Stimulated activated CD8-positive, alpha-beta memory T cell treated with anti-CD3 and anti-CD28 coated beads, Interleukin-7, amount 100 ng/mL, for 1 hour (primary cell): ENCODE measurements at places on chromosomes 16 and 17.

DNA sequence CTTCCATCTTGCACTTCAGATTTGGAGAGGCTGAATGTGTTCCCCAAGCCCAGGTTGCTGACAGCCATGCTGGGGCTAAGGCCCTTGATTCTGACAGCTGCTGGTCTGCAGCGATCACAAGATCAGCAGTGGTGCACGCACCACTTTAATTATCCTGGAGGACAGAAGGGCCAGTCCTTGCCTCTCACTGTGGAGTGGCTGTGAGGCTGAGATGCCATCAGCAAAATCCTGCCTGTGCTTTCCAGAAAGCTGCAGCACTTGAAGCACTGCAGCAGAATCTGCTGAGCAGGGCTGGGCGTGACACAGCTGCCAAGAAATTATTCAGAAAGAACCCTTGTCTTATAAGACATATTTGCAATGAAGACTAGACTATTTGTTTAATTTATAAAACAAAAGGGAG is 37.1 kb downstream of the NUP93 start:
- no peak for DNase-seq

DNA sequence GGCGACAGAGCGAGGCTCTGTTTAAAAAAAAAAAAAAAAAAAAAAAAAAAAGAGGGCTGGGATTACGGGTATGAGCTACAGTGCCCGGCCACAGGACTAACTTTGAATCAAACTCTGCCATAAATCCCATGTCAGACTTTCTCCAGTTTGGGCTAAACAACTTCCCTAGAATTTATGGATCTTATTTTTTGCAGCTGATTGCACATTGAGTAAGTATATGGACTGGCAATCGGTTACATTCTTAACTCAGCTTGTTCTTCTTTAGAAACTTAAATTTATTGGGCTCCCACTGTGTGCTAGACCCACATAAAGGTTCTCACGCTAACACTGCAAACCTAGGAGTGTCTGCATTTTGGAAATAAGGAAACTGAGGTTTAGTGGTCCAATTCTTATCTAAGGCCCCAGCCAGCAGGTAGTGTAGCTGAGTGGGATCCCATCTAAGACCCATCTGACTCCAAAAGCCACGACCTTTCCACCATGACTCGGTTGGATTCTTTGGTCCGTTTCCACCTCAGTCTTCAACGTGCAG is 718 bp upstream of the CBFB start:
- no peak for DNase-seq

GRCh38 chr17:17402558-17402957 is 74.2 kb upstream of the MED9 start:
- DNase-seq: no peak

GRCh38 chr17:47694581-47695428 is 844 bp downstream of the TBKBP1 start:
- DNase-seq: no peak

- DNase-seq: no peak
Observed at GRCh38 chr16:15856901-15857698, at the start of gene MYH11. MYH11 (minus strand) TSS chr16:15857028; CDS start chr16:15838252, 18,776 bp downstream.

DNA sequence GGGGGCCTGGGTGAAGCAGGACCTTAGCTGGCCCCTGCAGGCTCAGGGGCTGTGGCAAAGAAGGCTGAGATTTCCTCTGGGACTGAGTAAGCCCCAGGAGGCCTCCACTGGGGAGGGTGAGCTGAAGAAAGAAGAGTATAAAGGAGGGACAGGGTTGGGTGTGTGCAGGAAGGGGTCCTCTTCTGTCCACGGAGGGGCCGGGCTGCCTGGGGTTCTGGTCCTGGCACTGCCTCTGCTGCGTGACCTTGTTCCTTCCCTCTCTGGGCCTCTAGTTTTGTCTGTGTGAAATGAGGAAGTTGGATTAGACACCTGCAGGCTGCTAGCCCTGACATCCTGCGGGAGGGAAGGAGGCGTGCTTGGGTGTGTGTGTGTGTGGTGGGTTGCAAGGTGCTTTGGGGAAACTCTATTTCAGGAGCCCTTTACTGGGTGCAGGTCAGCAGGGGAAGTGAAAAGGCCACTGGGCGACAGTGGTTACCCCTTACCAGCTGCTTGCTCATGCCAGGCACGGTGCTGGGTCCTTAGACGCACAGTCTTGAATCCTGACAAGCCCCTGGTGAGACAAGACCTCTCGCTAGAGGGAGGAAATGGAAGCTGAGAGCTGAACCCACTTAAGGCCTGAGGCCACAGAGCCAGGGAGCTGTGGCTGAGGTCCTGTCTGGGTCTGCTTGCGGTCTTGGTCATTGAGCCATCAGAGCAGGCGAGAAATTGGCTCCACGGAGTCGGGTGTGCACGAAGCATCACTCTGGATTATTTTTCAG is 60.7 kb downstream of the OR1D5 start:
- no peak for DNase-seq

GRCh38 chr16:59060207-59060606 is 326.1 kb upstream of the GOT2 start:
- DNase-seq: no peak

DNA sequence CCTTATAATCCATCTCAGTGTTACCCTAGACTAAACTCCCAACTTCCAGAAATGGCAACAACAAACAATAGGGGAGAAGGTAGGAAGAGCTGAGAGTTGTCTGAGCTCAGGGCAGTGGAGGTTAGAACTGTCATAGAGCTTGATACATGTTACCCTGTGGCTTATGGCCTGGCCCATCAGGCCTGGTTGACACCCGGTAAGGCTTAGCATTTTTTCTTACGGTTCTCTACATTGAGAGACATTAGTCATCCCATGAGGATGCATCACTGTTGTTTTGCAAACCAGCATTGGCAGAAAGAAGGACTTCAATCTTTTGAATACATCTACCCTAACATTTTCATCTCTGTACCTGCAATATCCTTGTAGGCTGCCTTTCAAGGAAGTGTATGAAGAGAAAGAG is 226.6 kb downstream of the PHKB start:
- no peak for DNase-seq

GRCh38 chr16:5642011-5642410 is 544.4 kb upstream of the EEF2KMT start:
- DNase-seq: no peak

DNA sequence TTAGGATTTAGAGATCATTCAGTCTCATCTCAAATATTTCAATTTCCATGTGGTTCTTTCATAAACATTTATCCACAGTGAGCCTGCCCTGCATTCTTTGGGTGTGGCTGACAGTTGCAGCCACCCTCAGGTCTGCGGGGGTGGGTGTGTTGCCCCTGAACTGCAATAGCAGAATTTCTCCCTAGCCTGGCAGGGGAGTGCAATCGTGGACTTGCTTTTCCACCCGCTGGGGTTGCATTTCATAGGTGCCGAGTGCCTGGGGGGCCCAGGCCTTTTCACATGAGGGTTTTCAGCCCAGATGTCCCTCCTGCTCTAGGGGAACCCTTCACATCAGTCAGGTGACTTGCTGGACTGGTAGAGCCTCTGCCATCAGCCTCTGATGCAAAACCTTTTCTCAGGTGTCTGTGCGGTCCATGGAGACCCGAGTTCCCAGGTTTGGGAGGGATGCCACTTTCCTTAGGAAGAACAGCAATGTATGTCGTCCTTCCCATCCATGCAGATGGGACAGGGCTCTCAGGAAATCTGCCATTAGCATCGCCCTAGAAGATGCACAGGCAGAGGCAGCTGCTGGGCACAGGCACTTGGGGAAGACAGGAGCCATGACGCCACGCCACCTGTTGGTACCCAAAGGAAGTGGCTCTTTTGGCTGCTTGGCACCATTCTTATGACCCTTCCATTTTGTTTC is 2.4 kb upstream of the USP36 start:
- DNase-seq: peak; percentile 39

GRCh38 chr17:35849469-35850348 is 19.0 kb downstream of the HEATR9 start:
- DNase-seq: peak; percentile 19

- no peak for DNase-seq
Observed at GRCh38 chr16:66103211-66103610, 263.3 kb upstream of the CDH5 start.

DNA sequence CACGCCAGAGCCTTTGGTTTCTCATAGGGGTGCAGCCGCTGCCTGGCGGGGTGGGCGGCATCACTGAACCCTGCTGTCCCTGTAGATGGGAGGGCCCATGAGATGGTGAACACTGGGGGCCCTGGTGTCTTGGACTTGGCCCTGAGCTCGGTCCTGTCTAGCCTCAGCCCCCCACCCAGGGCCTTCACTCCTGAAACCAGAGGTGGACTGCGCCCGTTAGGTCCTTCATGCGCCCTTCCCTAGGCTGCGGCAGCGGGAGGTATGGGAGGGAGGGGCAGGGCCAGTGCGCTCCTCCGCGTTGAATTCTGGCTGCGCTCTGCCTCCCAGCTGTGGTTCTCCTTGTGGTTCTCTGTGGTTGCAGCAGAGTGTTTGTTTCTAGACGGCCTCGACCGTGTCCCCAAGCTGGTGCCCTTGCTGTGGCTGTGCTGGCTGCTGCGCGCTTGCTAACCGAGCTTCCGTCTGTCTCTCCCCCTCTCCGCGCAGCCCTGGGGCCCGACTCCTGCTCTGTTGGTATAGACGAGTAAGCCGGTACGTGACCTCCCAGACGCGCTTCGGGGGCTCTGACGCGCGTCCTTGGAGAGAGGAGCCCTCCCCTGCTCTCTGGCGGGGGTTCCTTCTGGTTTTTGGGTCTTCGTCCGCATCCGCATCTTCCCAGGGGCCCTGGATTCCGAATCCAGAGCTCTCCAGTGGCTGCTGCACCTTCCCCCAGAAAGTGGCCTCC is 7.4 kb upstream of the NUDT16L1 start:
- DNase-seq: no peak

DNA sequence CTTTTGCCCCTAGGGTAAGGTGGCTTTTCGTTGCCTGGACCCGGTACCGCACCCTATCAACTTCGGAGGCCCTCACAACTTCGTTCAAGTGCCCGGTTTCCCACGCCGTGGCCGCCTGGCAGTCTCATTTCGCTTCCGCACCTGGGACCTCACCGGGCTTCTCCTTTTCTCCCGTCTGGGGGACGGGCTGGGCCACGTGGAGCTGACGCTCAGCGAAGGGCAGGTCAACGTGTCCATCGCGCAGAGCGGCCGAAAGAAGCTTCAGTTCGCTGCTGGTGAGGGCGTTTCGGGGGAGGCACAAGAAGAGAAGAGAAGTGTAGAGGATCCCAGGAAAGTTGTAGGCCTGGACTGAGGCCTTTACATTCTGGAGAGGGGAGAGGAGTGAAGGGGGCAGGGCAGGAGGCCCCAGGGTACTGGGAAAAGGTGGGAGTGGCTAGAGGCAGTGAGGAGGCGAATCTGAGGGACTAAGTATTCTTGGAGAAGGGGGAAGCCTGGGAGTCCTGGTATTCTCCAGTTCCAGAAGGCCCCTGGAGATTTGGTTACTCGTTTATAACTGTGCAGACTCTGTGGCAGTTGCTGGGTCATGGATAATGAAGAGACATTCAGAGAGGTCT is 5.5 kb downstream of the CNTNAP1 start:
- DNase-seq: no peak

DNA sequence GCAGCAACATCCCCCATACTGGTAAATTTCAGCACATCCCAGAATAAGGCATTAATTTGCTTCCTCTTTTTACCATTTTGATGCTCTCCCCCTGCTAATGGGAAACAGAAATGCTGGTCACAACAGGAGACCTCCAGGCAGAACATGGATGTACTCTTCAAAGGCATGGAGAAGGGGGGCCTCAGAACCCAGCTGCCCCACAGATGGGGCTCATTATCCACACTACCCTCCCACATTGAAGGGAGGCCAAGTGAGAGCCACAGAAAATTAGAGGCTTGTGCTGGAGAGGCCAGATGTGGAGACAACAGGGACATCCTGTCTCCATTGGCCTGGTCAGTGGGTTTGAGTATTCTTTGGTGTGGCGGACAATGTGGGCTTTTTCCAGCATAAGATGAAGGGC is 150.1 kb upstream of the CDH11 start:
- DNase-seq: no peak

DNA sequence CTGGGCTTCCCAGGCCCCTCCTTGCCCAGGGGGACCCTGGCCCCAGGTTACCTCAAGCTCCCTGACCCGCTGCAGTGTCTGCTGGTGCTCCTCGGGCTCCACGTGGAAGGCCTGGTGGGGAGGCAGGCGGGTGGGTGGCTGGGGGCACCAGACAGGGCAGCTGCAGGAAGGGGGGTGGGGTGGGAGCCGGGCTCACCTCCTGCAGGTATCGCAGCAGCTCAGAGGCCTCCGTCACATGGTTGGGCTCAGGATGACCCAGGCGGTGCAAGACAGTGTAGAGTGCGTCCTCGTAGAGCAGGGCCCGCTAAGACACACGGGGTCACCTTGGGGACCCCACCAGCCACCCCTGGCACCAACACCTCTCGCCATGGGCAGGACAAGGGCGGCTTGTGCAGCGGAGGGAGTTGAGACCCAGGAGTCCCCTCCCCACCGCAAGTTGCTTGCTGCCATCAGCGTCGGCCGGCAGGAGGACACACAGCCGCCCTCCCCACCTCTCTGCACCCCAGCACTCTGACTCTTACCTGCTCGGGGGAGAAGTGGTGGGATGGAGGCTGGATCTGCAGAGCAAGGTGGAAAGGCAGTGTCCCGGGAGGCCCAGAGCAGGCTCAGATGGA is 1.1 kb downstream of the UNC13D start:
- DNase-seq: no peak
